ENCODE measurements at places on chromosomes 2 and 18.

GRCh38 chr2:16257322-16258028, 317.1 kb downstream of the MYCN start:
- DNase-seq: no peak

- DNase-seq: no peak
Measured at GRCh38 chr2:2800697-2801096, 469.6 kb upstream of the MYT1L start.

DNA sequence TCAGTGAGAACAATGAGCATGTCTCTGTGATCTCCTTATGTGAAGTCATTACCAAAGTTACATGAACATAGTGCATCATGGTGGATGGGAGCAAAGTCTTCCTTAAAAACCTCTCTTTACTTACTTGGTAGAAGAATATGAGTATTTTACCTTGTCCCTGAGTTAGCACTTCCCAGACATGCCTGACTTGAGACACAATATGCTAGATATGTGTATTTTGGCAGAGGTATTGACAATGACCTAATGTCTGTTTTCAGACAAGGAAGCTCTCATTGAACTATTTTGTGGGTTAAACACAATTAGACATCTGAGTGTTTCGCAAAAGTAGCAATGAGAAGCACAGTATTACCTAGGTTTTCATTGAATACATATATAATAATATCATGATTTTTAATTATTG, 99.1 kb upstream of the MC4R start:
- DNase-seq: no peak

DNA sequence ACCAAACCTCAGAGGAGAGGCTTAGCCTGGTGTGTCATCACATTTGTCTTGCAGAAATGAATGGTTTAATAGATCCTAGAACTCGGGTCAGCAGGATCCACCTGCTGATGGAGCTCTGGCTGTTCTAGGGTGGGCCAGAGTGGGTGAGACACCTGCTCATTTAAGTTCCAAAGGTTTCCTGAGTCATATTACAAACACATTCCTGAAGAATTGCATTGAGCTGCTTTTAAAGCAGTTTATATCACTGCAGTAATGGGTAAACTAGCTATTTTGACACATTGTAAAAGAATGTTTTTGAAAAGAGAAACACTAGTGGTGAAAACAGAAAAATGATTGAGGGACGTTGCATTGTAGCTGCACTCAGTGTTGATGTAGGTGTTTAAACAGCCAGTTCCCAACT, 175.3 kb upstream of the TCF4 start:
- no peak for DNase-seq

DNA sequence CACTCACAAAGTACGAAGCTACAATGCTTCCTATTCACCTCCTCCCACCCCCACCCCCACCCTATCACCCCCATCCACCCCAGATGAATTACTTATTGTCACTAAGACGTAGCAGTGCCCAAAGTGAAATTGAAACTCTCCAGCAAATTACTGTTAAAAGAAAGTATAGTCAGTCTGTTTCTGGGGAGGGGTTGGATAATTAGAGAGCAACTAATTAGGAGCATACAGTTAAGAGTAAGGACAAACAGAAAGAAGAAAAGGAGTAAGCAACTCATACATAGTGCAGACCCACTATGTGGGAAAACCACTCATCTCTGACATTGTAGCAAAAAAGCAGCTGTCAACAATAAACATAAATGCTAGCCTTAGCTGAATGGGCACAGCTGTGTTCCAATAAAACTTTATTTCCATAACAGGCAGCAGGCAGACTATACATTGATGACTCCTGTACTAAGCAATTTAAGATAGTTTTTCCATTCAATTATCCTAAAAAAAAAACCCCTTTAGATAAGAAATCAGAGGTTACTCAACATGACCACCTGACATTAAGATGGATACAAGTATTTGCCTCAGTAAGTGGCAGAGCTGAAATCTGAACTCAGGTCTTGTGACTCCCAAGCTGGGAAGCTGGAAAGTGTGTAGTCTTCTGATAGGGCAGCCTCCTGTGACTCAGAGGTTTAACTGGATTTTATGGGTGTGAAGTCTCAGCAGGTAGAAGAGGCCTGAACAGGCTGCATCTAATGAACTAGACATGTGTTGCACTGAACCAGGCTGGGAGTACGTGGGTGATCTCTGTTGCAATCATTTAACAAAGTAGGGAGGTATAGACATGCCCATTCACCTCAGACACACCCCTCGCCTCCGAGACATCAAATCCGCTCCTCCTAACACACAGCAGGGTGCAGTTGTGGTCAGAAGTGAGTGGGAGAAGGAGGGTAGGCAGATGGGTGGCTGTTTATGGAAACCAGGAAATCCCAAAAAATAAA, 171.8 kb upstream of the KLF7 start:
- DNase-seq: no peak

GRCh38 chr2:41935002-41935401, 112.8 kb upstream of the PKDCC start:
- no peak for DNase-seq

DNA sequence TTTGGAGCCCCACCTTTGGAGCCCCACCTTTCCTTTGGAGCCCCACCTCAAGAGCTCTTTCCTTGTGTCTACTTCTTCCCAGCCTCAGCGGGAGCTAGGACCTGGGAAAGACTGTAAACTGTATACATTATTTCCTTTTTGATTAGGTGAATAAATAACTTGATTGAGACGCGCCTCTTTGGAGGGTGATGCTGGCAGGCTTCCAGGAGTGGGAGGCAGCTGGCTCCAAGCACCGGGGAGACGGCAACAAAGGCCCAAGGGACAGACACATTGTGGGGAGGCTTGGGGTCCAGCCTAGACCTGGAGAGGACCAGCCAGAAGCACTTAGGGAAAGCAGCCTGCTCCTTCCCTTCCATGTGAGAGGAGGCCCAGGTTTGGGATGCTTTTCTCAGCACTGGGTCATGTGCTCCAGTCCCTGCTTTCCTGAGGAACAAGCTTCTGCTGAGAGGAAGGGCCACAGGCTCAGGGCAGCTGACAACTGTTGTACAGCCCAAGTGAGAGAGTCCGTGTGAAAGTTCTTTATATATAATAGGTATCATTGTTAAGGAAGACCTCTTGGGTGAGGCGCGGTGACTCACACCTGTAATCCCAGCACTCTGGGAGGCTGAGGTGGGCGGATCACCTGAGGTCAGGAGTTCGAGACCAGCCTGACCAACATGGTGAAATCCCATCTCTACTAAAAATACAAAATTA, 297.2 kb upstream of the SLC14A2 start:
- no peak for DNase-seq

DNA sequence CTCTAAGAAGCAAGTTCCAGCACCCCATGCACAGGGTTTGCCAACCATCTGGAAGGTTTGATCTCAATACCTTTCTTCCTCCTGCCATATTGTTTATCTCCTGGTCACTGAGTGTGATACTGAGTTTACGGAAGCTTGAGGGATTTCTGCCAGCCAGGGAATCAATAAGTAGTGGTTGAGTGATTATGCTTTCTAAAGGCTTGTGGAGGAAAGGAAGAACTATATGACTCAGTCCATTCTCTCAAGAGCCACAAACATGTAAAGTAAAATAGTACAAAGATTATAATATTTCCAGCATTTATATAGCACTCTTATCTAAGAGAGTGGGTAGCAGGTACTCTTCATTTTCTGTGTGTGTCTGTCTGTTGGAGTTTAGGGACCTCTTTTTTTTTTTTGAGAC, 49.2 kb downstream of the SLC4A3 start:
- DNase-seq: no peak

GRCh38 chr2:64606479-64607363, 47.0 kb downstream of the SERTAD2 start:
- DNase-seq: peak; percentile 86
